ENCODE measurements at places on chromosomes 6 and 20.

- no peak for DNase-seq
Observed at GRCh38 chr6:169215201-169215681, 38.4 kb downstream of the THBS2 start.

DNA sequence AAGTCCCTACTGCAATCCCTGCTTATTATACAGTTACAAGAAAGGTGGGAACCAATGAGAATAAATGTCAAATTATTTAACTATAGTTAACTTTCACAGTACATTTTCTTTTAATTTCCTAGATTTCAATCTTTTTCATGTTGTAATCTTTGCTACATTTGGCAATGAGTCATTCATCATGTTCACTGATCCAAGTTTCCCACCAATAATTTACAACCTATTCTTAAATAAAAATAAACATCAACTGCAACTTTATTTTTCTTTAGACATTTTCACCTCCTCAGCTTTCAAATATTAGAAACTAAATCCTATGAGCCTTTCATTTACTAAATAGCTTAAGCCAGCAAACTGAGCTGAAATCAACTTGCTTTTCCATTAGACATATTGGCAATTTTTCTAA is 541.3 kb upstream of the BTBD3 start:
- no peak for DNase-seq

DNA sequence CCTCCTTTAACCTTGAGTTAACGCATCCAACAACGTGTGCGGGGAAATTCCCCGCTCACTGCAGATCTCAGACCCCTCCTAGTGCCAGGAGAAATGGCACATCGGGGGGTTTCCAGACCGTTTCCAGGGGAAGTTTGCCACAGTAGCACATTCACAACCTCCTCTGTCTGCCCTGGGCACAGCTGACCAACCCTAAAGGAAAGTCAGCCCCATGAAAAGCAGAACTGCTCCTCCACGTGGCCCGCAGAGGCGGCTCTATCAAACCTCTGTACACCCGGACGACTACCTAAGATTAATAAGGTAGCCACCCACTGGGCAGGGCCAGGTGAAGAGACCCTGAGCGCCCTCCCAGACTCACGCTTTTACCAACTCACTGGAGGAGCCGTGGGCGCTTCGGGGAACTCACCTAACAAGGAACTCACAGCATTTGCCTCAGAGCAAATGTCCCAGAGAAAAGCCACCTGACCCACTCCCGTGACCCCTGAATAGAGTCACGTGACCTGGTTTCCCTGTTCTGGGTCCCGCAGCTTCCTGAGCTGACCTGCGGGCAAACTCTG is 93.1 kb downstream of the PRND start:
- no peak for DNase-seq

- DNase-seq: no peak
Observed at GRCh38 chr6:105041880-105042279, 85.0 kb downstream of the LIN28B start.

DNA sequence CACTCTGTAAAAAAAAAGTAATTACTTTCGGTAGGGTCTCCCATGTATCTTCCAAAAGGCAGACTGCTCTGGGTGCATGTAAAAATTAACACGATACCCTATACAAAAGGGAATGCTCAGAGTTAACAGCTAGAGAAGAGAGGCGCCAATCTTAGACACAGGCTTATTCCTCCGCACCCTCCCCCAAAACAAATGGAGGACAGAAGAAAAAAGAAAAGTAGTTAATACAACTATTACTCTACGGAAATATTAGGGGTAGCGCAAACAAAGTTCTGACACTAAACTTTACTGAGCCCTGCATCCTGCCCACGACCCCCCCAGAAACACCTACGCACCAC is 331 bp upstream of the UFL1 start:
- DNase-seq: no peak

- DNase-seq: peak; percentile 4
Observed at GRCh38 chr6:110748453-110748852, 66.8 kb downstream of the CDK19 start.

DNA sequence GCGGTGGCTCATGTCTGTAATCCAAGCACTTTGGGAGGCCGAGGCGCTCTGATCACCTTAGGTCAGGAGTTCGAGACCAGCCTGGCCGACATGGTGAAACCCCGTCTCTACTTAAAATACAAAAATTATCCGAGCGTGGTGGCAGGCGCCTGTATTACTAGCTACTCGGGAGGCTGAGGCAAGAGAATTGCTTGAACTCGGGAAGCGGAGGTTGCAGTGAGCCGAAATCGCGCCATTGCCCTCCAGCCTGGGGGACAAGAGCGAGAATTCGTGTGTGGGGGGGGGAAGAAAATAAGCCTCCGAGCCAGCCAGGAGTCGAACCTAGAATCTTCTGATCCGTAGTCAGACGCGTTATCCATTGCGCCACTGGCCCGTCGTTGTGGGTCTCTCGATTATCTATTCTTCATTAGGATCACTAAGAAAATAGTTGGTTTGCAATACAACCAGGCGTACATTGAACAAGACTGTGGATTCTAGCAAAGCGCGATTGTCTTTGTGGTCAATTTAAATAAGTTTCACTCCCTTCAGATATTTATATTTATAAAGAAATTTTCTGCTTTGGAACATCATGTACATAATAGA is 33.9 kb upstream of the PRSS16 start:
- peak; percentile 11 for DNase-seq

GRCh38 chr6:1630771-1631217 is 21.1 kb downstream of the FOXC1 start:
- DNase-seq: no peak

GRCh38 chr6:168137024-168137423 is 58.0 kb upstream of the FRMD1 start:
- no peak for DNase-seq

DNA sequence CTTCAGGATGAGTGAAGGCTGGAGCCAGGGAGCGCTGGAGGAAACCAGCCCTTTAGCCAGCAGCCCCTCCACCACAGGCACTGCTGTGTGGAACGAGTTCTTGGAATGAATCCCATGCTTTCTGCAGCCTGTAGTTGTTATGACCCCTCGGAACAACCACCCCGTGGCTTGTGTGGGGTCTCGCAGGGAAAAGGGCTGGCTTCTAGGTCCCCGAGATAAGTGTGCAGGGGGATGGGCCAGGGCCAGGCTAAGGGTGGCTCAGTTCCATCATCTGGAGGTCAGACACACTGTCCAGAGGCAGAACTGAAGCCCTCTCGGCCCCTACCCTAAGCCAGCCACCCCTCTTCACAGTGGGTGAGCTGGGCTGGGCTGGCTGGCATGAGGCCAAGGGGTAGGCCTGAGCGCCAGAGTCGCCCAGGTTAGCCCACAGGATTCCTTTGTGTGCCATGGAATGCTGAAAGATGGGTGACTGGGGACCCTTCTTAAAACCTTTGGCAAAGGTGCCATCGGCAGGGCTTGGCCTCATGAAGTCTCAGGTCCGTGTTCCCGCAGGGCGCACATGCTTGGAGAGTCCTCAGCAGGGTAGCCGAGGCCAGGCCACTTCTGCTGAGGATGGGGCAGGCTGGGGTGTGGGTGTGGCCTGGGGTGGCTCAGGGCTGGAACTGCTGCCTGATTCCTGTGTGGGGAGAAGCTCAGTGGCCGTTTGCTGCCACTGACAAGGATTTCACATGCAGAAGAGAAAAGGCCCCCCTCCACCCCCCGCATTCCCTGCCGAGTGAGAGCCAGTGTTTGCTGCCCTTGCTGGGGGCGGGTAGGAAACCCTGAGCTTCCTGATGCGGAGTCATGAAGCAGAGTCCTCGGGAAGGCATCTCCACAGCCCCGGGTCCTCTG is 24.6 kb downstream of the SPATA2 start:
- DNase-seq: no peak

DNA sequence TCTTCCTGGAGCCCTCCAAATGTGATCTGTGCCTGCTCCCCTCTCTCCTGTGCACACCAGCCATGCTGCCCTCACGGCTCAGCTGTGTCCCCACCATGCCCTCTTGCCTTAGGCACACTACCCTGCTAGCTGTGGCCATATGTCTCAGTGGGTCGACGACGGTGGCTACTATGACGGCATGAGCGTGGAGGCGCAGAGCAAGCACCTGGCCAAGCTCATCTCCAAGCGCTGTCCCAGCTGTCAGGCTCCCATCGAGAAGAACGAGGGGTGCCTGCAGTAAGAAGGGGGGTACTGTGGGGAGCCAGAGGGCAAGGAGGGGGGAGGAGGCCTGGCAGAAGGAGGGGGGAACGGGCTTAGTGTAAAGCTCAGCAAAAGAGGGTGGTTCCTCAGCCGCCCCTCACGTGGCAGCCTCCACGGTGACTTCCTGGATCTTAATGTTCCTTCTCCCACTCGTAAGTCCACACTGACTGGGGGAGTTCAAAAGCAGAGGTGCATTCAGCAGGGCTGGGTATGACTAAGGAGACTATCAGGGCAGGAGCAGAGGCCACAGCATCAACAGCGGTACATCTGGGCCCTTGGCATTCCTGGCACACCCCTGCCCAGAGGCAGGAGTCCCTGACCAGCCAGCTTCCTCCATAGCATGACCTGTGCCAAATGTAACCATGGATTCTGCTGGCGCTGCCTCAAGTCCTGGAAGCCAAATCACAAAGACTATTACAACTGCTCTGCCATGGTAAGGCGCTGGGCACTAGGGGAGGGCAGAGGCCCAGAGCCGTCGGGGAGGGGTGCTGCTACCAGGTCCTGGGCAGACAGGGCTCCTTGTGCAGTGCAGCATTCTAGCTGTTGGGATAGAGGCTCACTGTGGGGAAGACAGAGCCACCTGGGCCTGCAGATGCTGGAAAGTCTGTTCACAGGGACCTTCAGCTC is 8.0 kb downstream of the DNPH1 start:
- DNase-seq: no peak
